K562 (cell line): ENCODE measurements at places on chromosomes 6 and 20. TPM values are rescaled to one million over a fixed set of nuclear protein-coding genes. Genes with fewer than 3 reads are reported as not detected.

DNA sequence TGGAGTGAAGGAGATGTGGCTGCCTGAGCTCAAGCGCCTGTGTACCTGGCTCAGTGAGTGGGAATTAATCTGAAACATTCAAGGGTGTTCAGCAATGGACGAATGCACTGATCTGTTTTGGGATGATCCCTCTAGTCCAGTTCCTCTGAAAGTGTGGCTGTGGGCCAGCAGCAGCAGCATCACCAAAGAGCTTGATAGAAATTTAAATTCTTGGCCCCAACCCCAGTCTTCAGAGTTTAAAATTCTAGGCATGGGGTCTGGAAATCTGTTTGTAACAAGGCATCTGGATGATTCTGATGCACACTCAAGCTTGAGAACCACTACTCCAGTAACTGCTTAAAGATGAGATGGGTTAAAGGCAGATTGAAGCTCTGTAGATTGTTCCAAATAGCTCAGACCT is 59.2 kb downstream of the STMND1 start:
- no peaks in the 10 kb centered on the region for H3K4me1 ChIP-seq
- H3K27me3 ChIP-seq: no peaks in the 10 kb centered on the region
- H3K4me3 ChIP-seq: no peak overlapping the region
- DNase-seq: no peak

- H3K27me3 ChIP-seq: no peaks in the 10 kb centered on the region
- H3K4me3 ChIP-seq: no peak overlapping the region
- peaks cover 7% of the 10 kb centered on the region for H3K4me1 ChIP-seq
- H3K27ac ChIP-seq: peak overlapping the region; percentile 48; the same call in 2 of the 3 replicates
- no peak for DNase-seq
- H3K36me3 ChIP-seq: no peaks in the 10 kb centered on the region
These were observed 114.7 kb upstream of the BACH2 start for GRCh38 chr6:90411292-90411781.

GRCh38 chr6:107811591-107812218 is 12.4 kb downstream of the SCML4 start:
- H3K4me1 ChIP-seq: no peaks in the 10 kb centered on the region
- no peaks in the 10 kb centered on the region for H3K36me3 ChIP-seq
- H3K27me3 ChIP-seq: peaks cover 56% of the 10 kb centered on the region
- H3K4me3 ChIP-seq: no peak overlapping the region

DNA sequence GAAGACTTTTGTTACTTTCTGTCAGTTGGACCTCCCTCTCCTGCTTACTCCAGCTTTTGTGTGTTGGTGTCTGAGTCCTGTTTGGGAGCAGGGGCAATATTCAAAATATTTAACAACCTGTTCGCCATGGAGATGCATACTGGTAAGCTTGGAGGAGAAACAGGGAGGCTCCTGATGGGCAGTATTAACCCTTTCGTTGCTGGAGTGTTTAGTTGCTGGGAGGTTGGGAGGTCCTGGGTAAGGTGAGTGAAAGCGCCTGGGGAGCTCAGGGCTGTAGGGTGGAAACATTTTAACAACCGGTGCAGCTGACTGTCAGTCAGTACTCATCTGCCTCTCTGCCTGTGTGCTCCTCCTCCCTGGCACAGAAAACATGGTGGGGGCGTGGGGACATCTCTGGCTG is 4.2 kb downstream of the TULP1 start:
- H3K27me3 ChIP-seq: peaks cover 71% of the 10 kb centered on the region
- H3K4me3 ChIP-seq: no peak overlapping the region

DNA sequence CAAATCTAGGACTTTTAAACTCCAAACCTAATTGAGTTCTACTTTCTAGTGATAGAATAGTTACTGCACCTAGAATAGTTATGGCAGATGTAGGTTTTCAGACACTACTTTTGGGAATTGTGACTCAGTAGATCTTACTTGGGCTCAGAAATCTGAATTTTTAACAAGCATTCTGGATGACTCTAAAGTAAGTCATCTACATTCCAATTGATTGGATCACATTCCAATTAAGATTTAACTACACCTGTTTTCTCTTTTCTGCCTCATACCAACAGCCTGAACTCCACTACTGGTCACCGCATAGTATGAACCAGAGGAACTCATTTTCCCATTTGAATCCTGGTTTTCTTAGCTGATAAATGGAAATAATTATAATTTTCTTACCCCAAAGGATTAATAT is 49.5 kb upstream of the TFAP2D start:
- no peak for DNase-seq
- no peaks in the 10 kb centered on the region for H3K4me1 ChIP-seq
- no peaks in the 10 kb centered on the region for H3K36me3 ChIP-seq
- no peak overlapping the region for H3K4me3 ChIP-seq
- H3K27ac ChIP-seq: no peak overlapping the region

DNA sequence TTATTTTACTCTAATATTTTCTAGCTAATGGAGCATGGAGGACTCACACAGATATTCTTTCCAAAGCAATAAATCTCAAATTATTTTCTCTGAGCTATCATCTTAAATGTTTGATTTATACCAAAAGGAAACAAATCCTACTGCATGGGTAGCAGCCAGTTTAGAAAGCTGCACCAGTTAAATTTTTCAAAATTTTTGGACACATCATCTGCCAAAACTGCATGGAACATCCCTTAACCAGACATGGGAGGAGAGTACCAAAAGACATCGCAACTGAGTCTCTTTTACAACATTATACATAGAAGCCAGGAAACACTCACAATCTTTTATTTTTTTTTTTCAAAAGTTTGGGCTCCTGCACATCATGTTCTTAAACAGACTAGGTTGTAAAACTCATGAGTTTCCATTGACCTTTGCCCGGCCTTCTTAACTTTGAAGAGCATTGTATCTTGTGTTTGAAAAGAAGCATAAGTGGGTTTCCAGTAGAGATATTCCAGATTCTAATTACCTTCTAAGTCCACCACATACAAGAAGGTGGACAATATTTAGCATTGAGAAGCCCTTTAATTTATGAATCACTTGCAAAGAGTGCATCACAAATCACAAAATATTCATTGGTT is 87.7 kb upstream of the HMGCLL1 start:
- H3K27ac ChIP-seq: no peak overlapping the region
- H3K4me1 ChIP-seq: no peaks in the 10 kb centered on the region
- H3K36me3 ChIP-seq: no peaks in the 10 kb centered on the region
- no peaks in the 10 kb centered on the region for H3K27me3 ChIP-seq
- H3K4me3 ChIP-seq: no peak overlapping the region

DNA sequence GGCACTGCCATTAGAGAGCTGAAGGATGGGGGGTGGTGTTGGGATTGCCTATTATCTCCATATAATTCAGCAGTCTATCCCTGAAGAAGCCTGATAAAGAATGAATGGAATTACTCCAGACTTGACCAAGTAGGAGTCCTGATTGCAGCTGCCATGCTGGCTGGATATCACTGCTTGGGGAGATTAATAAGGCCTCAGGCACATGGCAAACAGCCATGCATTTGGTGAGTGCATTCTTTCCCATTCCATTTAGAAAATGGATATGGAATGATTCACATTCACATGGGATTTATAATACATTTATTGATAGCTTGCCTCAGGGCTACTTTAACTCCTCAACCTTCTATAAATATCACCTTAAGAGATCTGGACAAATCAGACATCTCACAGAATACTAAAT is 49.6 kb upstream of the HLA-A start:
- no peak for DNase-seq
- H3K36me3 ChIP-seq: no peaks in the 10 kb centered on the region
- no peaks in the 10 kb centered on the region for H3K4me1 ChIP-seq
- H3K27me3 ChIP-seq: peaks cover 17% of the 10 kb centered on the region
- H3K27ac ChIP-seq: no peak overlapping the region

GRCh38 chr20:44187054-44187771 is at the start of gene JPH2:
TSS of gene JPH2 (minus strand) at chr20:44187188. CDS start at chr20:44186705, 483 bp downstream.
- H3K4me1 ChIP-seq: peaks cover 4% of the 10 kb centered on the region; the same call in 1 of the 2 replicates
- DNase-seq: no peak
- no peak within 1 kb of the TSS for H3K27ac ChIP-seq

- no peaks in the 10 kb centered on the region for H3K27me3 ChIP-seq
- DNase-seq: peak; percentile 34
- H3K4me3 ChIP-seq: no peak overlapping the region
- H3K27ac ChIP-seq: peak overlapping the region; percentile 92
- H3K36me3 ChIP-seq: peaks cover 50% of the 10 kb centered on the region
These were observed 40.5 kb downstream of the RREB1 start for GRCh38 chr6:7148100-7148822.

DNA sequence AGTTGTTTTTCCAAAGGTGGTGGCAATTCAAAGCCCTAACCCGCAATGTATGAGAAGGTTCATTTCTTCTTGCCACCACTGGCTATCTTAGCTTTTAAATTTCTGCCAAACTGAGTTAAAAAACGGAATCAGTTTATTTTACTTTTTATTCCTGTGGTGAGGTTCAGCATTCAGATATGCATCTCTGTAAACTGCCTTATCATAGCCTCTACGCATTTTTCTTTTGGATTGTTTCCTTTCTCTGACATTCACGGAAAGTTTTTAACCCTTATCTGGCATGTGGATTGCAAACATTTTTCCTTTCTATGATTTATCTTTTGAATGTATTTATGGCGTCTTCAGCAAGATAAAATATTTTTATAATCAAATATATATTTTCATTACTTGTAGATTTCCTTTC is 37.7 kb downstream of the AK9 start:
- H3K4me1 ChIP-seq: no peaks in the 10 kb centered on the region
- H3K4me3 ChIP-seq: no peak overlapping the region
- H3K27ac ChIP-seq: no peak overlapping the region
- H3K36me3 ChIP-seq: no peaks in the 10 kb centered on the region

DNA sequence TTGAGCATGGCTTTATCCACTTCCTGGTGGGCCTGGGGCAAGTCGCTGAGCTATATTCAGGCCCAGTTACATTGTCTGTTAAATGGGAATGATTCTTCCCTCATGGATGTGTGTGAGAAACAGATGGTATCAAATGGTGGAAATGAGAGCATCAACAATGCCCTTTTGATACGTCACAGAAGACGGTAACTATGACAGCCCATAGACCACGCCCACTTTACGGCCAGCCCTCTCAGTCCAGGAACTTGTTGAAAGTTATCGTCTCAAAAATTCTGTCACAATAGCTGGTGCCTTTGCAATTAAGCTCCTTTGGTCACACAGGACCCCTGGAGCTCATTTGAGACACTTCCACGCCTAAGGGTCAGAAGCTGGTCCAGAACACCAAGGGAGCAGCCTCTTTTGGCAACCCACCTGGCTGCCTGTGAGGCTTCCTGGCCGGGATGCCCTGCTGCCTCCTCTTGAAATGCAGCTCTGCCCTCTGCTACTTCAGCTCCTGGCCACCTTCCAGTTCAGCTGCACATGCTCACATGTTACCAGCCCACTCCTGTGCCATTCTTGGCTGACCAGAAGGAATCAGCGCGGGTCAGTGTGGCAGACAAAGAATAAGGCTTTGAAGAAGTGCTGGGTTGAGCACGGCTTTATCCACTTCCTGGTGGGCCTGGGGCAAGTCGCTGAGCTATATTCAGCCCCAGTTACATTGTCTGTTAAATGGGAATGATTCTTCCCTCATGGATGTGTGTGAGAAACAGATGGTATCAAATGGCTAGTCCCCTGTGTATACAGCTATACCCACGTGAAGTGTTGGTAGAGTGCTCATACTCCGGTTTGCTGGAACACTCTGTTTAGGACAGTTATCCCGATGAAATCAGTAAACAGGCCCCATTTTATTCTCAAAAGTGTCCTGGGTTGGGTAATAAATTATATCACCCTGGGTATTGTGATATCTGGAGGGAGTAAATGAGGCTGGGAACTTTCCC is 199.2 kb upstream of the SUPT3H start:
- no peaks in the 10 kb centered on the region for H3K36me3 ChIP-seq
- no peak overlapping the region for H3K27ac ChIP-seq
- peak; percentile 7 for DNase-seq
- peaks cover 3% of the 10 kb centered on the region; the same call in 2 of the 3 replicates for H3K27me3 ChIP-seq
- H3K4me3 ChIP-seq: no peak overlapping the region
- H3K4me1 ChIP-seq: no peaks in the 10 kb centered on the region

DNA sequence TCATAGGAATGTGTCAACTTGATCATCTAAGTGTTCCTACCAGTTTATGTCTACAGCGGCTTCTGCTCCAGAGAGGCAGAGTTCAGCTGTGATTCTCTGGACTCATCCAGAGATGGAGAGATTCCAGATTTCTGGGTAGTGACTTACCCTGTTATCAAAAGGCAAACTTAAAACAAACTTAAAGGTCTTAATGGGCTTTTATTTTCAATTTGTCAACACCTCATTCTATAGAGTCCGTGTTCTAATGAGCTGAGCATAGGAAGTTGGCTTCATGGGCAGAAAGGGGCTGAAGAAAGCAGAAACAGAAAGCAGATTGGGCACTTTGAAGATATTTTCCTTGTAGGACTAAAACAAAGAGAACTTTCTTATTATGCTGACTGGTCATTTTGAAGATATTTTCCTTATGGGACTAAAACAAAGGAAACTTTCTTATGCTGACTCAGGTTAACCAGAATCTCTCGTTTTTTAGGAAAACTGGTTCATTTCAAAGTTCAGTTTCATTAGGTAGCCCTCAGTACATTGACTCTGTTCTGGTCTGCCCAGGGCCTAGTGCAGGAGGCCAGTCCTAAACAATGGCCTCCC is 185.1 kb downstream of the CDH26 start:
- no peak overlapping the region for H3K4me3 ChIP-seq
- H3K27me3 ChIP-seq: no peaks in the 10 kb centered on the region
- DNase-seq: no peak
- H3K36me3 ChIP-seq: no peaks in the 10 kb centered on the region
- no peak overlapping the region for H3K27ac ChIP-seq

GRCh38 chr6:148398244-148398643 is 55.6 kb downstream of the SASH1 start:
- H3K27ac ChIP-seq: no peak overlapping the region
- peaks cover 22% of the 10 kb centered on the region for H3K27me3 ChIP-seq
- H3K4me3 ChIP-seq: no peak overlapping the region
- no peaks in the 10 kb centered on the region for H3K4me1 ChIP-seq

GRCh38 chr6:167801263-167801662 is 25.4 kb upstream of the AFDN start:
- no peak for DNase-seq
- H3K27ac ChIP-seq: no peak overlapping the region
- H3K4me1 ChIP-seq: peaks cover 1% of the 10 kb centered on the region; the same call in 1 of the 3 replicates
- H3K4me3 ChIP-seq: no peak overlapping the region
- peaks cover 48% of the 10 kb centered on the region for H3K27me3 ChIP-seq
- H3K36me3 ChIP-seq: no peaks in the 10 kb centered on the region

- no peak overlapping the region for H3K27ac ChIP-seq
- no peaks in the 10 kb centered on the region for H3K4me1 ChIP-seq
- no peaks in the 10 kb centered on the region for H3K36me3 ChIP-seq
- no peaks in the 10 kb centered on the region for H3K27me3 ChIP-seq
- no peak for DNase-seq
These were observed 8.1 kb downstream of the PTPRK start for GRCh38 chr6:128512296-128512695.

GRCh38 chr6:45477790-45478189 is 100.1 kb upstream of the SUPT3H start:
- H3K27me3 ChIP-seq: no peaks in the 10 kb centered on the region
- DNase-seq: no peak
- H3K4me3 ChIP-seq: no peak overlapping the region
- no peak overlapping the region for H3K27ac ChIP-seq

- DNase-seq: peak; percentile 42
- no peak overlapping the region for H3K27ac ChIP-seq
- H3K4me1 ChIP-seq: no peaks in the 10 kb centered on the region
- no peak overlapping the region for H3K4me3 ChIP-seq
- H3K36me3 ChIP-seq: no peaks in the 10 kb centered on the region
These were observed 22.4 kb downstream of the PTGIS start for GRCh38 chr20:49545572-49545971.

GRCh38 chr6:13573669-13574110 is 711 bp upstream of the SIRT5 start:
- H3K36me3 ChIP-seq: no peaks in the 10 kb centered on the region
- H3K4me1 ChIP-seq: peaks cover 20% of the 10 kb centered on the region
- peak overlapping the region; percentile 56 for H3K4me3 ChIP-seq
- no peaks in the 10 kb centered on the region for H3K27me3 ChIP-seq
- peak overlapping the region; percentile 87 for H3K27ac ChIP-seq
- DNase-seq: peak; percentile 28

GHRH gene
- total RNA-seq: not detected in 2 replicates

NOX3 gene
- total RNA-seq: not detected in 2 replicates

DHX35 gene
- total RNA-seq: 14.7 and 16.9 TPM in 2 replicates

SIRPD gene
- total RNA-seq: not detected in 2 replicates
